T-helper 2 cell (primary cell): ENCODE measurements at places on chromosomes 12 and 14.

GRCh38 chr12:66836623-66837310 is 157.9 kb upstream of the GRIP1 start:
- no peak for DNase-seq

DNA sequence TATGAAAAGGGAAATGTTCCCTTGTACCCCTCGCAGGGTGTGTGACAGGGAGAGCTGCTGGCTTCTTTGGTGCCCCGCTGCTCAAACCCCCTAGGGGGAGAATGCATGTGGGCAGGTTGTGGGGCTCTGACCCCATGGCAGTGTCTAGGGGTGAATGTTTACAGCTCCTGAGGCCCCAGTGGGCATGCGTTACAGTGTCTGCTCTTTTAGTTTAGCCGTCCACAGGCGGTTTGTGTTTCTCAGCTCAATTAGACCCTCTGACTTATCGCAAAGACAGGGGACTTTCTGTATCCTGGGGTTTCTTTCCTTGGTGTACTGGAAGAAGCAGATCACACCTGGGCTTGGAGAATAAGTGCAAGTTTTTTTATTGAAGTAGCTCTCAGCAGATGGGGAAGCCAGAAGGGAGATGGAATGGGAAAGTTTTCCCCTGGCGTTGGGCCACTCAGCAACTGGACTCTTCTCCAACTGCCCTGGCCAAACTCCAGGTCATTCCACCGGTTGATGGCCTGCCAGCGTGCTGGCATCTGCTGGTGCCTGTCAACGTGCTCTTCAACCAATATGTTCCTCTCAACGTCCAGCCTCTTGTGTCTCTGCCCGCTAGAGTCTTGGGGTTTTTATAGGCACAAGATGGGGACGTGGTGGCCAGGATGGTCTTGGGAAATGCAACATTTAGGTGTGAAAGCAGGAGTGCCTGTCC is 720.9 kb downstream of the FSCB start:
- DNase-seq: no peak

DNA sequence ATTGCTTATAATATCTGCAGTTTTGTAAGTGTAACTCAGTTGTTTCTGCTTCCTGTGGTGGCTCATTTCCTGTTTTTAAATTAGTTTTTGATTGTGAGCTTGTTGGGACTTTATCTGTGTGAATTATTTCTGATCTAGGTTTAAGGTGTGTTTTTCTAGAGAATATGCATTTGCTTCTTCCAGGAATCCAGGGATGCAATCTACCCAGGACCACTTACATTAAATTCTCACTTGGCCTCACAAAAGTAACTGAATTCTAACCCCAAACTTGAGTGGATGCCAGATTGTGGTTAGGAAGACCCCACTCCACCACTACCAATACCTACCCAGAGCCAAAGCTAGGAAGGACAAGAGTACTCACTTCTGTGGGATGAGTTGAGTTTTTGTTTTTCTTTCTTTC is 11.9 kb downstream of the STYX start:
- DNase-seq: no peak

DNA sequence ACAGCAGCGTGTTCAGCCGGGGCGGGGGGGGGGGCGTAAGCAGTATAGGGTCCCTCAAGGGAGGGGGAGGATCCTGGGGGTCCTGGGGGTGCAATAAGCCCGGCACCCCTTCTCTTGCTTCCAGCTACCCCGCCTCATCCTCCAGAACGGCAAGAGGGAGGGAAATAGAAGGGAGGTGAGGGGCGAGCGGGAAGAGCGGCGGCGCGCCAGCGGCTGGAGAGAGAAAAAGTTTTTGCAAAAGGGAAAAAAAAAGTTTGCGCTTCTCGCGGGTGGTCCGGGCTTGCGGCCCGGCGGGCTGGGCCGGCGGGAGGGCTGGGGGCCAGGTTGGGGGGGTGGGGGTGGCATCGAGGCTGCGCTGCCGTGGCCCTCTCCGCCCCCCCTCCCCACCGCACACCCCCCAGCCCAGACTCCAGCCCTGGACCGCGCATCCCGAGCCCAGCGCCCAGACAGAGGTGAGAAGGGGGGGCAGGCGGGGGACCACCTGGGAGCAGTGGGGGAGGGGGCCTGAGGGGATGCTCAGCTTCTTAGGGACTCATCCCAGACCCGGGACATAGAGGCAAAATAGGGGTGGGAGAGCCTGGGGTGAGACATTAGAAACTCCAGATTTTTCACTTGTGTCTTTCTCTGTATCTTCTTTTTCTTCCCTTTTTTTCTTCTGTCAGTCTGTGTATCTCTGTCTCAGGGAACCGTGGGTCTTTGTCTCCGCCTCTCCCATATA is at the start of gene GLI1:
Gene GLI1 (plus strand): TSS at position 36 of the 718 bp plus-strand sequence. CDS start 3,907 bp downstream, outside the sequence.
- DNase-seq: no peak

GRCh38 chr12:69467366-69467765 is 2.8 kb upstream of the FRS2 start:
- no peak for DNase-seq

GRCh38 chr12:93164103-93164880 is 213.4 kb upstream of the NUDT4 start:
- DNase-seq: no peak

- DNase-seq: no peak
These were observed 489.8 kb downstream of the EGLN3 start for GRCh38 chr14:33461036-33461435.

- DNase-seq: no peak
These were observed 134.2 kb downstream of the TGFB3 start for GRCh38 chr14:75847584-75847983.

DNA sequence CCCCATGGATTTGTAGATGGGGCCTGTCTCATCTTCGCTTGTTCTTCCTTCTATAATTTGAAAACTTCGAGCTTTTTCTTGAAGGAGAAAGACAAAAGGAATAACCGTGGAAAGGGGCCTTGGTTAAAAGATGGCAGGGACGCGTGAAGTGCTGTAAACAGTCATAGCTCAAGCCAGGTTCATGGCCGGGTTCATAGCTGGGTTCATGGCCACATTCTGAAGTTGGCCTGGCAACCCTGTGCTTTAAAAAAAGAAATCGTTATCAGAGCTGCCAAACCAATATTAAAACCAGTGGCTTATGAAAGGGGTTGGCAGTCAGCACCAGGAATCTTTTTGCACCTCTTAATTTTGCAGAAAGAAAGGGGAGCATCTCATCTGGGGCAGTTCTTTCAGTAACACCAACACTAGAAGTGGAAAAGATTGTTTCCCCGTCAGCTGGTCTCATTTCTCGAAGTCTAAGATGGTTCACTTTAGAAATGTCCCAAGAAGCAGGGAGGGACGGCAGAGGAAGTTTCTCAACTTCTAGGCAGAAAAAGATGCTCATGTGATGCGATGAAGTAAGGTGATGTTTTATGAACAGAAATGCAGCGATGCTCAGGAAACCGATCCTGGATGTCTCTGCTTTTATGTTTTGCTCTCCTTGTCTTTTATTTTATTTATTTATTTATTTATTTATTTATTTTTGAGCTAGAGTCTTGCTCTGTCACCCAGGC is 193.1 kb upstream of the TBX3 start:
- no peak for DNase-seq

- DNase-seq: no peak
These were observed 37.8 kb downstream of the RTN1 start for GRCh38 chr14:59832653-59833294.

DNA sequence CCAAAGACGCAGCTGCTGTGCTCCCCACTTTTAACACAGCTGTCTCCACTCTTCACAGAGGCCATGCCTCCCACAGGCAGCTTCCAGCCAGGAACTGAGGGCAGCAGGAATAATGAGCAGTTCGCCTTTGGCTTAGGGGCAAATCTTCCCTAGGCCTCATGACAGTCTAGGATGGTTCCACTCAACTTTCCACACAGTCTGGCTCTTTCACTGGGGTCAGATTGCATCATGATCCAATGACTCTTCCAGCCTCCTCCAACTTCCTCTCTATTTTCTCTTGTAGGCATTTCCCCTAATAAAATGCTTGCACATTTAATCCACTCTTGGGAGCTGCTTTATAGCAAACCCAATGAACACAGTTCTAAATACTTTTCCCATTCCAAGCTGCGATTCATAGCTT is 271.6 kb upstream of the ATP2B1 start:
- no peak for DNase-seq

DNA sequence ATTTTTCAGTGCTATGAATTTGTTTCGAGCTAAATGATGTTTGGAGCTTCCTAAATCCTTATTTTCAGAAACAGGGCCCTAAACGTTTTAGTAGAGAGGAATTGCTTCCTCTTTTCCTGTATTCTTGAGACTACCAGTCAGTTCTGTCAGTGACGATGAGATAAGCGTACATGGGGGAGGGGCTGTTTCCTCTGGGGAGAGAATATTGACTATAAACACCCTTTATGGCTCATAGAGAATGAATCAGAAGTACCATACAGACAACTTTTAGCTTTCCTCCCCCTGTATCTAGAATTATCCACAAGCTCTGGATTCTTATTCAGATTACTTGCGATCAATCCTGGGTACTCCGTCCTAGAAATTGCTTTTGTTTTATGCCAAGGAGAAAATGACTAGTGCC is 5.1 kb downstream of the TBK1 start:
- no peak for DNase-seq

GRCh38 chr12:5073853-5074252 is 30.2 kb downstream of the KCNA5 start:
- DNase-seq: no peak

DNA sequence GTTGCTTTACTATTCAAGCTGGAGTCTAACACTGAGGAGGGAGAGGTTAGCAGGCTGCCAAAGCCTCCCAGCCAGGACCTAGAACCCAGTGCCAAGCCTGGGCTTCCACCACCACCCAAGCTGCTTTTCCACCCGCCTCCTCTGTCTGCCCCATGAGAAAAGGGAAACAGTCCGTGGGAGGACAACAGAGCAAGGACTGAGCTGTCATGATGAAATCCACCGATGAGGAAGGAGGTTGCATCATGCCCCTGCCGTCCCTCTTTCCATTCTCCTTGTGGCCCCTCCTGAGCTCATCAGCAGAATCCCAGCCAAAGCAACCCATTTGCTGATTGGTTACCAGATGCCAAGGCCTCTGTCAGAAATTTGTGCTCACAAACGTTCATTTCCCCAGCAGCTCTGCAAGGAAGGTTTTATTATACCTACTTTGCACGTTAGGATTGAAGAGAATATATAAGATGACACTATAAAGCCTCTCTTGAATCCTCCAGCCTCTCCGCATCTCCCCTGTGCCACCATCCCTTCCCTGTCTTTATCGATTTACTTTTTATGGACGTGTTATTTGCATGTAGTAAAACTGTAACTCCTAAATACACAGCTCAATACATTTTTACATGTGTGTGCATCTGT is 6.3 kb upstream of the SERPINA1 start:
- no peak for DNase-seq

DNA sequence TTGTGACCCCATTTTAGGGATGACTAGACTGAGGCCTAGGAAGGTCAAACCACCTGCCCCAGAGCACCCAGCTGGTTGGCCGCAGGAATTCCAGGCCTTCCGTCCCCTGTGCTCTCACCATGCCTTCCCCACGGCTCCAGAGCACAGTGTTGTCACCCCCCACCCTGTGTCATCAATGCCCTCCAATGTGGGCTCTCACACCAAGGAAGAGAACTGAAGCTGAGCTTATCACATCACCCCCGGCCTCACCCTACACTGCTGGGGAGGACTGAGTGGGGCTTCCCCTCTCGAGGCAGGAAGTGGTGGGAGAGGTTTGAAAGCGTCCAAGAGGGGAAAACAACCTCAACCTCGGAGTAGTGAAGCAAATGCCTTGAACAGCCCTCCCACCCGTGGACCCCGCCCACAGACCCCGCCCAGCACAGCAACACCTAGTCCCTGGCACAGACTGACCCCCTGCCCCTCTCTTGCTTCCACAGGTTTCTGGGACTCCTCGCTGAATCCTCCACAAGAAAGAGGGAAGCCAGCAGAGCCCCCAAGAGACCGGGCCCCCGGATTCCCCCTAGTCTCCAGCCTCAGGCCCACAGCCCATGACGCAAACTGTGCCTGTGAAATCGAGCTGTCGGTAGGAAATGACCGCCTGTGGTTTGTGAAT is 97.2 kb downstream of the LGMN start:
- DNase-seq: peak; percentile 71

DNA sequence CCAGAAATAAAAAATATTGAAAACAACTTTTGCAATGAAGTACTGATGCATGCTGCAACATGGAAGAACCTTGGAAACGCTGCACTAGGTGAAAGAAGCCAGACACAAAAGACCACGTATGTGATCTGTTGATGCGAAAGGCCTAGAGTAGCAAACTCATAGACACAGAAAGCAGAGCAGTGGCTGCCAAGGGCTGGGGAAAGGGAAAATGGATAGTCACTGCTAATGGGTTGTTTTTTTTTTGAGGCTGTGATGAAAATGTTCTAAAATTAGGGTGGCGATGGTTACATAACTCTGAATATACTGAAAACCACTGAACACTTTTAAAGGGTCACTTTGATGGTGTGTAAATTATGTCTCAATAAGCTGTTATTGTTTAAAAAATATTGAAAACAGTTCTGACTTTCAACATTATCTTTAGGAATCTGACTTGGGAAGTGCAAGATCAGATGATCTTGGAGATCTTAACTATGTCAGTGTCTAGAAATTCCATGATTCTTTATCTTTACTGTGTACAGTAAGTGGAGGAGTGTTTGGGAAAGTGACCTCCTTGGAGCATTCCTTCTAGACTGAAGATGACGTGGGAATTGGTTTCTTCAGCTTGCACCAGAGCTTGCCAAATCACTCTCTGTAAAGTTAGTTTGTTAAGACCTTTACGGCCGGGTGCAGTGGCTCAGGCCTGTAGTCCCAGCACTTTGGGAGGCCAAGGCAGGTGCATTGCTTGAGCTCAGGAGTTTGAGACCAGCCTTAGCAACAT is 12.4 kb downstream of the MLXIP start:
- no peak for DNase-seq

- no peak for DNase-seq
These were observed 21.5 kb downstream of the DYRK2 start for GRCh38 chr12:67669934-67670631.

GRCh38 chr14:100692859-100693558 is 33.7 kb upstream of the DLK1 start:
- DNase-seq: no peak

- DNase-seq: no peak
These were observed 292.5 kb downstream of the ATP23 start for GRCh38 chr12:58233886-58234285.

- DNase-seq: no peak
These were observed 291.6 kb downstream of the AKAP6 start for GRCh38 chr14:32620724-32621123.

GRCh38 chr12:47303995-47304560 is 224.3 kb upstream of the AMIGO2 start:
- DNase-seq: no peak

DNA sequence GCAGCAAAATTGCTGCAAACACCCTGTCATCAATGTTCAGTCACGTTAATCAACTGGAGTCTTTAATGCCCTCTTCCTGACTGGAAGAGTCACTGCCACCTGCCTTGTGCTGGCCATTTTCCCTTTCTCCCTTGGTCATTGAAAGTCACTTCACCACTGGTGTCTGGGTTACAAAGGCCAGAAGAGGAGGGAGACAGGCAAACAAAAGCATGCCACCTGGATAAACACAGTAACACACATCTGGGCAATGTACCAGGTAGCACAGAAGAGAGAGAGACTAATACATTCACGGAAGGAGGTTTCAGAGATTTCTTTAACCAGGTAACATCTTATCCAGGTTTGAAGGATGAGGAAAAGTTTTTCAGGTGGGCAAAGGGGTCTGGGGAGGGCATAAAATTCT is 32.7 kb downstream of the GPHB5 start:
- no peak for DNase-seq

GRCh38 chr12:116922194-116922897 is 11.6 kb downstream of the FBXW8 start:
- no peak for DNase-seq

- no peak for DNase-seq
These were observed 606.1 kb downstream of the SLC16A7 start for GRCh38 chr12:60201891-60202290.

GRCh38 chr12:130139567-130140421 is 22.5 kb upstream of the FZD10 start:
- no peak for DNase-seq

- no peak for DNase-seq
These were observed 7.7 kb upstream of the IQSEC3 start for GRCh38 chr12:58832-59231.
